ENCODE measurements at places on chromosomes 4 and X. TPM values are rescaled to one million over a fixed set of nuclear protein-coding genes. Genes with fewer than 3 reads are reported as not detected.

DNA sequence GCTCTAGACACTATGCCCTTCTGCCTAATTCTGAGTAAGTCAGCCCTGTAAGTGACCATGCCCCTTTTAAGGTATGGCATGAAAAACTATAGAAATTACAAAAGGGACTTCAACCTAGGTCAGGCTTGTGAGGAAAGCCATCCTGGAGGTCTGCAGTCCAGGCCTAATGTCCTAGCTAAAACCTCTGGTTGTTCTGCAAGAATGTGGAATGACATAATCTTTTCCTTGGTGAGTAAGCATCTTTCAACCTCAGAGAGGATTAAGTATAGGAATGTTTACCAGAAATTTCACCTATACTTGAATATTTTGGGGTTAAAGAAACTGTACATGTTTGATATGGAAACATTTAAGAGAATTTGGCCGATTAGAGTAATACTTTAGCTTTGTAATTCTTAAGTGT, 23.8 kb upstream of the HPSE start:
- H3K27ac ChIP-seq = no peak overlapping the region
- H3K4me1 ChIP-seq = peaks cover 19% of the 10 kb centered on the region
- no peak for DNase-seq
- peaks cover 2% of the 10 kb centered on the region for H3K27me3 ChIP-seq

IDUA gene
- total RNA-seq = 31.2 TPM

- no peak overlapping the region for H3K27ac ChIP-seq
- H3K27me3 ChIP-seq = no peaks in the 10 kb centered on the region
- H3K4me3 ChIP-seq = no peak overlapping the region
- no peak for DNase-seq
- H3K36me3 ChIP-seq = no peaks in the 10 kb centered on the region
- H3K4me1 ChIP-seq = no peaks in the 10 kb centered on the region
Observed at GRCh38 chrX:152136312-152136711, 2.1 kb downstream of the MAGEA10 start.

DNA sequence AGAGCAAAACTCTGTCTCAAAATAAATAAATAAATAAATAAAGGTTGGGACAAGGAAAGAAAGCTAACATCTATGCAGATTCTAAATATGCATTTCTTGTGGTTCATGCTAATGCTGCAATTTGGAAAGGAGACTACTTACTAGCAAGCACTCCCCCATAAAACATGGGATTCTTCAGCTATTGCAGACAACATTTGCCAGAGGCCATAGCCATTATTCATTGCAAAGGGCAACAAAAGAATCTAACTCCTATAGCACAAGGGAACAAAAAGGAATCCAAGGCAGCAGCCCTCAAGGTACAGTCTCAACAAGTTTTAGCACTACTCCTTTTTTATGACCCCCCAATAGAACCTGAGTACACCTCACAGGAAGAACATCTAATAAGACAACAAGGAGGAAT, 8.0 kb upstream of the HERC5 start:
- H3K27ac ChIP-seq = no peak overlapping the region
- H3K36me3 ChIP-seq = peaks cover 37% of the 10 kb centered on the region
- no peak overlapping the region for H3K4me3 ChIP-seq
- no peak for DNase-seq
- H3K27me3 ChIP-seq = no peaks in the 10 kb centered on the region

- no peak overlapping the region for H3K27ac ChIP-seq
- H3K27me3 ChIP-seq = no peaks in the 10 kb centered on the region
- H3K4me1 ChIP-seq = no peaks in the 10 kb centered on the region
- no peaks in the 10 kb centered on the region for H3K36me3 ChIP-seq
- no peak for DNase-seq
Observed at GRCh38 chrX:125444659-125445058, 125.0 kb downstream of the TEX13C start.
